ENCODE measurements at places on chromosomes 16 and 17.

DNA sequence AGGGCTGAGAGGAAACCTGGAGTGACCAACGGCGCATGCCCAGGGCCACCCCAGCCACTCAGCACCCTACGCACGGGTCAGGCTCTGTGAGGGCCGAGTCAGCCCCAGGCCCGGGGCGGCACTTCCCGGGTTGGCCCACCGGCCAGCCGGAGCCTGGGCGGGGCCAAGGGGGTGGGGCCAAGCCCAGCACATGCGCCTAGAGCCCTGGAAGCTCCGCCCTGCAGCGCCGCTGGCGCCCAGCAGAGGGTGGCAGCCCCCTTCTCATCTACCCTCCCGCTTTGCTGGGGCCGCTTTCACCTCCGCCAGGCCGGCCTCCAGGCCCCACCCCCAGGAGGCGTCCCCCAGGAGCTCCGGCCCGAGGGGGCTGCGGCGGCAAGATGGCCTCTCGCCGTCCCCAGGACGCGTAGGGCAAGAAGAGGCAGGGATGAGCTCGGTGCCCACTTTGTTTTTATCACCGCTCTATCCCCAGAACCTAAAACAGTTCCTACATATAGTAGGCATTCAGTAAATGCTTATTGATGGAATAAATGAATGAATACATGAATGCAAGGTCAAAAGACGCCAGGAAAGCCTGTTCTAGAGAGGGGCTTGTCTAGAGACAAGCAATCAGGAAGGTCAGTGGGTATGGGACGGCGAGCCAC lies 31.3 kb downstream of the MYO18A start:
- peak; percentile 80 for DNase-seq

GRCh38 chr17:55730808-55731207 lies 8.1 kb upstream of the TMEM100 start:
- no peak for DNase-seq

- no peak for DNase-seq
Measured at GRCh38 chr16:71201556-71201955, 29.0 kb downstream of the HYDIN start.

DNA sequence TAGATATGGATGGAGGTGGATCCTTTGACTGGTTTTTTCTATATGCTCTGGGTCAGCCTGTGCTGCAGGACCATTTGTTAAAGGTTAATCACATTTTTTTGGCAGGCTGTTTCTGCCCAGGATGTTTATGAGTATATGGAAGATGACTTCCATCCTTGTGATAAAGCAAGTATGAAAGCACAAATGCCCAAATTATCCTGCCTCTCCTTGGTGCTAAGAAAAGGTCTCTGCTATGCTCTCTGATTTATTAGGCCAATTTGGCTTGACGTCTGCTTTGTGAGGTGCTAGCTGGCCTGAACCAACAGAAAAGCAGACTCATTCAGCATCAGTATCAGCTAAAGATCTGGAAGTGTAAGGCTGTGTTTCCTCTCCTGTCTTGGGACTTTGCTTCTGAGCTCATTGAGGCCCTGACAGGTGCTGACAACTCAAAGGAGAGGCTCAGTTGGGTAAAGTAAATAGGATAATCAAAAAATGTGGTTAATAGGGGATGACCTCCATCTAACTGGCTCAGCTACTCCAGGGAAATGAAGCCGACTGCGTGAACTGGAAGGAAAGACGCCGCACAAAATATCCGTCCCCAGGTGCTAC lies 15.2 kb downstream of the ANKRD40 start:
- no peak for DNase-seq

DNA sequence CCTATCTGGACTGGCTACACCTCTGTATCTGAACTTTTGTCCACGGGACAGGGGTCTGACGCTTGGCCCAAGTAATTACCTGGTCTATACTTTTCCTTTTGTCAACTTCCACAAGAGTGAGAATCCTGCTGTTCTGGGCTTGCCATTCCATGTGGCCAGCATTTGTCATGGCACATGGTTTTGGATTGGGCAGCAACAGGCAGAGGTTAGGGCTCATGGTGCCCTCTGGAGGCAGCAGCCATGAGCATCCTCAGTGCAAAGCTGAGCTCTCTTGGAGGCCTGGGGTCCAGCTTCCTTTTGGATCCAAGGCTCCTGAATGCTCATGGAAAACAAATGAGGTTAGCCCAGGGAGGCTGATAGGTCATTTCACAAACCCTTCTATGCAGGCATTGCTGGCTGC lies 7.5 kb upstream of the EDC4 start:
- no peak for DNase-seq

DNA sequence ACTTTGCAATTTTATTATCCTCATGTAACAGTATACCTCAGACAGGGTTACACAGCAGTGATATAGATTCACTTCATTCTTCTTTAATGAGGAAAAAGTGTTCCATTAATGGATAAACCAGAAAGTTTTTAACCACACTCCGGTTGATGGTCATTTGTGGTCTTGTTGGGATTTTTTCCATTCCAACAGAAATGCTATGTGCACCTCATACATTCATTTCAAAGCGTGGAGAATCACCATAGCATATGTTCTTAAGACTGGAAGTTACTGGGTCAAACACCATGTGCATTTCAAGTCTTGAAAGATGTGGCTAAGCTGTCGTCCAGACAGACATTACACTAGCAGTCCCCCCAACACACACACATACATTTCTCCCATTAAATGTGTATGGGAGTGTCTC lies 245.8 kb upstream of the CDH5 start:
- no peak for DNase-seq

GRCh38 chr17:63774969-63775265 lies 947 bp downstream of the DDX42 start:
- no peak for DNase-seq

DNA sequence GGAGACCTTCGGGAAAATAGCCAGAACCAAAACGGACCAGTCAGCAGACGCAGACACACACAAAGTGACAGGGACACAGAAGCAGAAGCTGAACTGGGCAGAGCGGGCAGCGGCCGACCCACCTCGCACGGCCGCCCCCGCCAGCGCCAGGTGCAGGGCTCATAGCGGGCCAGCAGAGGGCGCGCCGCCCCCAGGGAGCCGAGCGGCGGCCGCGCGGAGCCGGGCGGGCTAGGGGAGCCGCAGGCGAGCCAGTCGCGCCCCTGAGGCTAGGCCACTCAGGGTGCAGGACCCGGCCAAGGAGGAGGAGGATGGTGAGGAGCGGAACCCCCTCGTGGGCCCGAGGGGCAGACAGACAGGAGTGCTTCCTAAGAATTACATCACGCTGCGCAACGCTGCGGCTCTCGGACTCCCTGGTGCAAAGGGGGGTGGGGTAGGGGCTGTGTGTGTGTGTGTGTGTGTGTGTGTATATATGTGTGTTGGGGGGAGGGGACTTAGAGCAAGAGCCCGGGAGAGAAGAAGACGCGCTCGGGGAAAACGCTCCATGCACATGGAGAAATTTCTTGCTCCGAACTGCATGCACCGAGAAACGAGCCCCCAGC lies 913 bp upstream of the NOG start:
- DNase-seq, result no peak

GRCh38 chr17:77320485-77321256 lies 179.9 kb downstream of the SEC14L1 start:
- DNase-seq, result no peak

DNA sequence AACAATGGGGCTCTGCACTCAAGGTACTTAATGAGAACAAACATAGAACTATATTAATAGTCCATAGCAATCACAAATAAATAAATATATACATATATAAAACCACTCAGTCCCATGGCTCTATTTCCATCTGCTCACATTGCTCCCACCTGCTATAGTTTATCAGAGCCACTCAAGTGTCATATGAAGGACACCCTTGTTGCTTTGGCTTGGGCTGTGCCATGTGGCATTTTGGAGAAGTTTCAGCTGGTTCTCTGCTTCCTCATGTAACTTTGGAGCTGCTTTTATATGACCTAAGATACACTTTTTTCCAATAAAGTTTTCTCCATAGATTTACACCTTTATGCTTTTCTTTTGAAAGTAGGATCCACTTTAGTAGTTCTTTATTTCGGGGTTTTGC lies 126.4 kb downstream of the KCNJ2 start:
- no peak for DNase-seq

DNA sequence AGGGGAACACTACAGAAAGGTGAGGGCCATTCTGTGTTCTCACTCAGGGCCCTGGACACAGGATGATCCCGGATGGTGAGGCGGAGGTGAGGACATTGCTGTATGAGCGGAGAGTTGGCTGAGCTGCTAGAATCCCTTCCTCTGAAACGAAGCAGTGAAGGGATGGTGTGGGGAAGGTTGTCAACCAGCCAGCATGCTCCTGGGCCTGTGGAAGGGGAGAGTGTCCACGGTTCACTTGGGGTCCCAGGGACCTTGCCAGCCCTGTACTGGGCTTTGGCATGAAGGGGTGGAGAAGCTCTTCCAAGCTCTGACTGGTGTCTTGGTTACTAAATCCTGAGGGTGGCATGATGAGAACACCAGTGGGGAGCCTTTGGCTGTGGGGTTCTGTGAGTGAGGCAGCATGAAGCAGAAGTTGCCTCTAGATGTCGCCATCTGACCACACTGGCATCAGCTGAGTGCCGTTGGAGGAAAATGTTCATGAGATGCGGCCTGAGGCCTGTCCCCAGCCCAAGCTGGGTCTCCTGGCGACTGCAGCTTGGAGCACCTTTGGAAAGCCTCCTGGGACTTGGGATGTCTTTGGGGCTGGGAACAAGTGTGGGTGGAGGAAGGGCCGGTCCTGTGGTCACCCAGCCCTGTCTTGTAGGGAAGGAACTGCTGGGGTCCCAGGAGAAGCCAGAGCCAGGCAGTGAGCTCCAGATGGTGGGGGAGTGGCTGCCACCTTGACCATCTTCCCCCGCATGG lies 14.8 kb downstream of the PDP2 start:
- DNase-seq, result peak; percentile 19

DNA sequence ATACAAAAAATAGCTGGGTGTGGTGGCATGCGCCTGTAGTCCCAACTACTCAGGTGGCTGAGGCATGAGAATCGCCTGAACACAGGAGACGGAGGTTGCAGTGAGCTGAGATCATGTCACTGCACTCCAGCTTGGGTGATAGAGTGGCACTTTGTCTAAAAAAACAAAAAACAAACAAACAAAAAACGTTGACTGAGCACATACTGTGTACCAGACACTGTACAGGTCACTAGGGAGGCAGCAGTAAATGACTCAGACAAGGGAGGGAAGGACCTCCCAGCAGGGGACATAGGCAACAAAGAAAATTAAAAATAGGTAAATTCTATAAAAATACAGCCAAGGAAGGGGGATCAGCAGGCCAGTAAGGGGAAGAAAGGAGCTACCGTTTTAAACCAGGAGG lies 64.3 kb downstream of the SOCS1 start:
- DNase-seq, result no peak

DNA sequence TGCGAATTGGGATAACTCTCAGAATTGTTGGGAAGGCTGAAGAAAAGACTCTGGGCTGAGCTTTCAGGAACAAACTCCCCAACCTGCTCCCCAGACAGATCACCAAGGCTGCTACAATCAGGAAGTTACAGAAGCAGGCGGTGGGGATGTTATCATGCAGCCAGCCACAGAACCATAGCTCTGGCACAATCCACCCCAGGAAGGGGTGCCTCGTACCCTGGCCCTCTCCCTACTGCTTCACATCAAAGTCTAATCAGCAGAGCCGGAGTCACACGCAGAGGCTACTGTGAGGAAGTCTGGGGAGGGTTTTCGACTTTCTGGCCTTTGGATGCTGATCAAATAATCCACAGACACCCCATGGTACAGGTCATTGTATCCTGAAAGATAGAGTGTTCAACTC lies 86.8 kb downstream of the NTN1 start:
- no peak for DNase-seq

DNA sequence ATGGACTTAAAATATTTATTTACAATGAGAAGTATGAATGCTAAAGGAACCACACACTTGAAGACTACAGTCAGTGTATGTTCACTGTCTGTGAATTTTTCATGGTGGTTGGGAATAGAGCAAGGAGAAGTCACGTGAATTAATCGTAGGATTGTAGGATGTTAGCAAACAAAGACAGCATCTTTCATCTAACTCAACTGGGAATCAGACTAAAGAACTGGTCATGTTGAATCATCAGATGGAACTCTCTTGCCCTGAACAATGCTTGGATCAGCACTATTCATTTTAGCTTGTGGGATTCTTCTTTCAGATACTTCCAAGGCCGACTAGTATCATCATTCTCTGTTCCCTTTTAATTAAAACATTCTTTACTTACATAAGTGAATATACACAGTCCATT lies 18.1 kb downstream of the KCNJ2 start:
- DNase-seq, result no peak

GRCh38 chr16:649631-650030 lies 466 bp downstream of the WDR90 start:
- DNase-seq, result no peak

DNA sequence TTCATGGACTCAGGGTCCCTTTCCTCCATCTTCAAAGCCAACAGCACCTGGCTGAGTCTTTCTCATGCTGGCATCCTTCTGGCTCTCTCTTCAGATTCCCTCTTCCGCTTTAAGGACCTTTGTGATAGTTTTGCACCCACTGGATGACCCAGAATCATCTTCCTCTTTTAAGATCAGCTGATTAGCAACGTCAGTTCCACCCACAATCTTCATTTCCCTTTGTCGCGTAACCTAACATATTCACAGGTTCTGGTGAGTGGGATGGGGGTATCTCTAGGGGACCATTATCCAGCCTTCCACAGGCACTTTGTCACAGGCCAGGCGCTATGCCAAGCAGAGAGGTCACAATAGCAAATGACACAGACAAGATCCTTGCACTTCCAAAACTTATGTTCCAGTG lies 593.8 kb downstream of the MAF start:
- DNase-seq, result no peak

DNA sequence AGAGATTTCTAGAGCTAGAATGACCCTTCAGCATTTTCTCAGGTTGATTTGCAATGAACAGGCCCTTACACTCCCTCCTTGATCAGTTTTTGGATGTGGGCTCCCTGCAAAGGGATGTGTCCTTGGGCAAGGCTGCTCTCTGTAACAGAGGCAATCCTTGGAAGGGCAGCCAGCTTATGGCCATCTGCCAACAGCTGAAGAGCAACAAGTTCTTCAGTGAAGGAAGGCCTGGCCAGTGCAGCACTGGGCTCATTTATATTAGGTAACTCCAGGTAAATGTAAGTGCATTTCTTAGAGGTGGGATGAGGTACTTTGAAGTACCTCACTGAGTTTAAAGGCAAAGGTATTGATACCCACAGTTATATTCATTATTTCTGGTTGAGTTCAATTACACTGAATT lies 114.3 kb upstream of the KCNJ16 start:
- DNase-seq, result no peak

- no peak for DNase-seq
Measured at GRCh38 chr17:30274887-30275286, 16.9 kb downstream of the BLMH start.

GRCh38 chr17:81487487-81488275 lies 24.9 kb downstream of the ACTG1 start:
- DNase-seq, result peak; percentile 93

GRCh38 chr17:79838522-79839274 lies 542 bp downstream of the CBX4 start:
- peak; percentile 52 for DNase-seq

All from NCI-H446 (cell line).